ENCODE measurements at places on chromosomes 12 and 14. TPM values are rescaled to one million over a fixed set of nuclear protein-coding genes. Genes with fewer than 3 reads are reported as not detected.

DNA sequence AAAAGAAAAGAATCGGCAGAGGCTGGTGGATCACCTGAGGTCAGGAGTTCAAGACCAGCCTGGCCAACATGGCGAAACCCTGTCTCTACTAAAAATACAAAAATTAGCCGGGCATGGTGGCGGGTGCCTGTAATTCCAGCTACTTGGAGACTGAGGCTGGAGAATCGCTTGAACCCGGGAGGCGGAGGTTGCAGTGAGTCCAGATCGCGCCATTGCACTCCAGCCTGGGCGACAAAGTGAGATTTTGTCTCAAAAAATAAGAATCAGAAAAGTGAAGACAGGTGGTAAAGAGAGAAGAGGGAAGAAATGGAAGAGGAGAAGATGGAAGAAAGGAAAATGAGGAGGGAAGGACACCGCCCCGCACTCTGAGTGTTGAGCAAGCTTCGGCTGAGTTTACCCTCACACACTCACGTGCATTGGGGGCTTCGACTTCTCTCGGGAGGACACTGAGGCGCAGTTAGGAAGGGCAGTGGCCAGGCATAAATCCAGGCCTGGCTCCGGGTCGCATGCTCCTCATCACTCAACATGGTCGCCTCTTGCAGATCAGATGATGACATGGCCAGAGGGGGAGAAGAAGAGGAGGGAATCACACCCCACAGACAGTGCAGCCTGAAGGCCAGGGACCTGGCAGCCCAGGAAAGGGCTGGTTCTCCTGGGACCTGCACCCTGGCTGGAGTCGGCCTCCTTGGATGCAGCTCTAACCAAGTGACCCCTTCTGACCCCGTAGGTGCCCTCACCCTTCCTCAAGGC lies 61.1 kb downstream of the PRMT8 start:
- no peak for DNase-seq

DNA sequence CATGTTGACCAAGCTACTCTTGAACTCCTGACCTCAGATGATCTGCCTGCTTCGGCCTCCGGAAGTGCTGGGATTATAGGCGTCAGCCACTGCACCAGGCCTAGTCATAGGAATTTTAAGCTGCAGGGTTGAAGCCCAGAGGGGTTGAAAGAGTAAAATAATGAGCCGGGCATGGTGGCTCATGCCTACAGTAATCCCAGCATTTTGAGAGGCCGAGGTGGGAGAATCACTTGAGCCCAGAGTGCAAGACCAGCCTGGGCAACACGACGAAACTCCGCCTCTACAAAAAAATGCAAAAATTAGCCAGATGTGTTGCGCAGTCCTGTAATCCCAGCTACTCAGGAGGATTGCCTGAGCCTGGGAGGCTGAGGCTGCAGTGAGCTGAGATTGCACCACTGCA lies 69.6 kb downstream of the GALNT8 start:
- DNase-seq = no peak

DNA sequence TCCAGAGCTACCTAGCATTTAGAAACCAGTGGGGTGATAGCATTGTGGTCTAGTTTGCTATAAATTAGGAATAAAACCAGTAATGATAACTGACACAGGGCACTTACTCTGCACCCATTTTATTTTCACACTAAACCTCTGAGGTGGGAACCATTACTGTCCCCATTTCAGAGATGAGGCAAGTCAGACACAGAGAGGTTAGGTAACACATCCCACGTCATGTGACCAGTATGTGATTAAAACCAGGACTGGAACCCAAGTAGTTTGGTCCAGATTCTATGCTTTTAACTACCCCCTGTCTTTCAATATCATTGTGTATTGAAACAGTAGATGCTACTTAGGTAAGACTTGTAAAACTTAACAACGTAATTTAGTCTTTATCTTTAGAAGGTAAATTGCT lies 110.2 kb downstream of the PLXNC1 start:
- no peak for DNase-seq

- DNase-seq = no peak
Measured at GRCh38 chr12:107169200-107169599, 75.9 kb upstream of the CRY1 start.

- no peak for DNase-seq
Measured at GRCh38 chr14:95763875-95764274, 50.0 kb upstream of the TCL1A start.

TC2N gene
- 13.0 TPM for total RNA-seq

Measured in NCI-H460 (cell line).